ENCODE measurements at places on chromosomes 16 and 17.

- DNase-seq, result no peak
These were observed 726.9 kb downstream of the CDH8 start for GRCh38 chr16:61309386-61309785.

- no peak for DNase-seq
These were observed 5.7 kb upstream of the KRT13 start for GRCh38 chr17:41511116-41511515.

- DNase-seq, result no peak
These were observed 23.3 kb upstream of the SLC12A3 start for GRCh38 chr16:56841659-56842058.

GRCh38 chr16:88505405-88506082, 52.5 kb downstream of the ZFPM1 start:
- peak; percentile 80 for DNase-seq

DNA sequence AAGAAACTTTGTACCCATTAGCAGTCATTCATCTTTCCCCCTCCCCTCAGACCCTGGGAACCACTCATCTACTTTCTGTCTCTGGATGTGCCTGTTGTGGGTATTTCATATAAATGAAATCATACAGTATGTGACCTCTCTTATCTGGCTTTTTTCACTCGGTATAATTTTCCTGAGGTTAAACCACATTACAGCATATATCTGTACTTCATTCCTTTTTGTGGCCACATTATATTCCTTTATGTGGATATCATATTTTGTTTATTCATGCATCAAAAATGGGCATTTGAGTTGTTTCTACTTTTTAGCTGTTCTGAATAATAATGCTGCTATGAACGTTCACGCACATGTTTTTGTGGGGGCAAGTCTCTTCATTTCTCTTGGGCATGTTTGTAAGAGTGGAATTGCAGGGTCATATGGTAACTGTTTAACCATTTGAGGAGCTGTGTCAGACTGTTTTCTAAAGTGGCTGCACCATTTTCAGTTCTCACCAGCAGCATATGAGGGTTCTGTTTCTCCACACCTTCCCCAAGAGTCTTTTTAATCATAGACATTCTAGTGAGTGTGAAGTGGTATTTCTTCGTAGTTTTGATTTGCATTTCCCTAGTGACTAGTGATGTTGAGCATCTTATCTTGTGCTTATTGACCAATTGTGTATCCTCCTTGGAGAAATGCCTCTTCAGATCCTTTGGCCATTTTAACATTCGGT, 3.8 kb downstream of the SNX29 start:
- no peak for DNase-seq

DNA sequence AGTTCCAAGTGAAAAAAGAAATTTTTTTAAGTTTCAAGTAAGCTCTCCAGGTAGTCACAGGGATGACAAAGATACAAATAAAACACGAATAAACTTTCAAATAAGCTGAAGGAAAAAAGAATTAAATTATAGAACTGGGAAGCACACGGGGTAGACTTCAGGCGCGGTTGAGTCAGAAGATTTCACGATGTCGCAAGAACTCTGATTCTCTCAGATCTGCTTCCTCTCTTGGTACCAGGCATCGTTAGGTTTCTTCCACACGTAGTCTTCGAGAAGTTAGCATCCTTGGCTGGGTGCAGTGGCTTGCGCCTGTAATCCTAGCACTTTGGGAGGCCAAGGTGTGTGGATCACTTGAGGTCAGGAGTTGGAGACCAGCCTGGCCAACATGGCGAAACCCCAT, 784.1 kb upstream of the RBFOX1 start:
- DNase-seq, result no peak

DNA sequence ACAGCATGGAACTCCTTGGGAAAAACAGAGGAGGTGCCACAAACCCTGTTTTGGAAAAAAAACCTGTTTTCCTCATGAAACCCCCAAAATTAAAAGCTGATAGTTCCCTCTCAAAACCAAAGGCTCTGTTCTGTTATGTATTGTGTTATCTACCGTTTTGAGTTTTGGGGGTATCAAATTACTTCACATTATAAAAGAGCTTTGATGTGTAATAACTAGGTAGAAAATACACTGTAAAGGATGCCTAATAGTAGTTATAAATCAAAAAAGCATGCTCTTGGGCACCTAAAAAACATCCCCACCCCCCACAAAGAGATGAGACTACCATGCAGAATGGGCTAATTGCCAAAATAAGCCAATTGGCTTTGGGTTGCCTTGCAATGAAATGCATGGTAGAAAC, 30.8 kb downstream of the C16orf54 start:
- no peak for DNase-seq

GRCh38 chr17:74386386-74386785, 19.1 kb downstream of the GPR142 start:
- no peak for DNase-seq

DNA sequence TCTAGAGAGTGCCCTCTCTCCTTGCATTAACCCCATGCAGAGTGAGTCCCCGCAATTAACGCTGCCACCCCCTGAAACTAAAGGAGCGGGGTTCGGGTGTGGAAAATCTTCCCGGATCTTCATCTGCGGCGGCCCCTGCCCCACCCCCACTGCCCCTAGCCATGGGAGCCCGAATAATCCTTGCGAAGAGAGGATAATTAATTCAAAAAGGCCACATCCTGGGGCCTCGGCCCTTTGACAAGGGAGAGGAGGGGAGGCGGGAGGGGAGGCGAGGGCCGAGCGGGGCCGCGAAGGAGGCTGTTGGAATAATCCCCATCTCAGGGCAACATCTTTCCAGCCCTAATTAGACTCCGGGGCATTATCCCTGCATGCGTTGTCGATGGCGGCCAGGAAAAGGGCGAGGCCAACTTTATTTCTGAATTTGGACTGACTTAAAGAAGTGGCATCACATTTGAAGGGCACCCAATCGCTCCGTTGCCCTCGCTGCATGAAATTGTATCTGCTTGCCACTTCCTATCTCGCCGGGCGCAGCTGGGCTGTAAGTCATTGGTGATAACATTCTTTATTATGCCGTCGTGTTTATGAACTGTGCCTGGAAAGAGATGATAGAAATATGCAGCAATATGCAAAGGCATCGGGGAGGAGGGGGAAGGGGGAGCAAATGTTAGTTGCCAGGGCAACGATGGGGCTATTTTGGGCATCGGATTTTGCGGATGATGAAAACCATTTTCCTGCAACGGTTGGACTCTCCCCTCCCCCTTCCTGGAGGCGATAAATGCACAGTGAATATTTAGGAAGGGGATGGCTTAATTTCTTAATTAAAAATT, 387.1 kb upstream of the TNRC6C start:
- no peak for DNase-seq

DNA sequence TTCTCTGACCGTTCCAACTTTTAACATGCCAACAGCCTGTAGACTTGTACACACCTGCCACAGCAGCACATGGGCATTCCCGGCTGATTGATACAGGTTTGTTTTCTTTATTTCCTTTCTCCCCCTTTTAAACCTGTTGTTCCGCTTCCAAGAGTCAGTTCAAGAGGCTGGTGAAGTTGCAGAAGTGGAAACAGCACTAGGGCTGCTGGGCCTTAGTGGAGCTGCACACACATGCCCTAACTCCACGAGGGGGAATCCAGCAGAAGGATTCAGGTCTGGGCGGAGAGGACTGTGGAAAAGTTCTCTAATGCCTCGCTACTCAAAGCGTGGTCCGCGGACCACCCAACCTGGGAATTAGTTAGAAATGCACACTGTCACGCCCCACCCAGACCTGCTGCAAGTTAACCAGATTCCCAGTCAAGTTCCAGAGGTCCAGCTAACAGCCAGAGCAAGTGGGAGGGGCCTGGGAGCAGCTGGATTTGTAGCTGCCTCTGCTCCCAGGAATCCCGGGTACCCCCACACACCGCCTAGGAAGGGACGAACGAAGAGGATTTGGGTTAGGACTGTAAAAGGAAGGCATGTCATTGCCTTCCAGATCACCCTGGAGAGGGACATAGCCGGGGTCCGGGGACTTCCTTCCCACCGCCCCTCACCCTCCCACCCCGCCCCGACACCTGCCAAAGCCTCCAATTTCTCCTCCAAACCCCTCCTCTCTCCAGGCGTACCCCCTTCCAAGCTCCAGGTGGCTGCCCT, 542 bp downstream of the SLC39A11 start:
- no peak for DNase-seq

DNA sequence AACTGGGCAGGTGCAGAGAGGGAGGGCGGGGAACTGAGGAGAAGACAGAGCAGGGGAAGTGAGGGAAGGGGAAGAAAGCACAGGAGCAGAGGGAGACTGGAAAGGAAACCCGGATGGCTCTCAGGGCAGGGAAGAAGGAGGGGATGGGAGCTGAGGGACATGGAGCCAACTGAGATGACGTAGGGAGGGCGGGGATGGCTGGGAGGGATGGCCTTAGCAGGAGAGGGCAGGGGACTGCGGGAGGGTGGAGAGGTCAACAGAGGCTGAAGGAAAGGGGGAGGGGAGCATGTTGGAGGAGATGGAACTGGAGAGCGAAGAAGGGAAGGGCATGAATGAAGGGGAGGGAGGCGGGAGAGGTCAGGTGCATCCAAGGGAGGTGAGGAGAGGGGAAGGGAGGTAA, 81.9 kb downstream of the KCNJ12 start:
- no peak for DNase-seq

DNA sequence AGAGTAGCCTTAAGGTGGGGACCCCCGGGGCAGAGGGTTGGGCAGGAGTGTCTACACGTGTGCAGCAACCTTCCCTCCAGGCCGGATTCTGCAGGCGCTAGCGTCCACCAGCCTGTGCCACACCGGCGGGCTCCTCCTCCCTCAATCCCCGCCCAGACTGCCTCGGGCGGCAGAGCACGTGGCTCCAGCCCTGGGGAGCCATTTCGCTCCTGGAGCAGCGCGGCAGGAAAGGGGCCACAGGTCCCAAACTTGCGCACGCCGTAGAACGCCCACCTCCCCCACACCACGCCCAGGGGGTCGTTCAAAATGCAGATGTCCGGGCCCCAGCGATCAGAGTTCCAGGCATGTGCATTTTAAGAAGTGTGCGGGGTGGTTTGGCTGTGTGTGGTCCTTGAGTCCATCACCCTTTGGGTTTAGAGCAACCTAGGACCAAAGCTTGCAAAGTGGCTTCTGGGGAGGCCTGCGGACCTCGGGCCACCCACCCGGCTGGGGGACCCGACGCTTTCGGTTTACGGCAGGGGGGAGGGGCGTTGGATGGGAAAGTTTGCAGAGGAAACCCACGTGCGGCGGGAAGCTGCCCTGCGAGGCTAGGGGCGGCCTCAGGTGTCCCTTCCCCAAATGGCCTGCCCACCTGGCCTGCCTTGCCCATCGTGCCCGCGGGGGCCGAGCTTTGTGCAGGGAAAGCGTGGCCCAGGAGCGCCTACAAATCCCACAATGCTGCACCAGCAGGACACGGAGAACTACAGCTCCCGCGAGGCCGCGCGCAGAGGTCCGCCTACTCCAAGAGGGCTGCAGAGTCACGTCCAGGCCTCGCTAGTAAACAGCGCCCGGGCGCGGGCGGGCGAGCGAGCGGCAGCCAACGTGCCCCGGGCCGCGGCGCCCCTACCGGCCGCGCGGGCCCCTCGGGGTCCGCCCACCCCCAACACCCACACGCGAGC, 1.4 kb downstream of the TFAP4 start:
- DNase-seq, result peak; percentile 42

DNA sequence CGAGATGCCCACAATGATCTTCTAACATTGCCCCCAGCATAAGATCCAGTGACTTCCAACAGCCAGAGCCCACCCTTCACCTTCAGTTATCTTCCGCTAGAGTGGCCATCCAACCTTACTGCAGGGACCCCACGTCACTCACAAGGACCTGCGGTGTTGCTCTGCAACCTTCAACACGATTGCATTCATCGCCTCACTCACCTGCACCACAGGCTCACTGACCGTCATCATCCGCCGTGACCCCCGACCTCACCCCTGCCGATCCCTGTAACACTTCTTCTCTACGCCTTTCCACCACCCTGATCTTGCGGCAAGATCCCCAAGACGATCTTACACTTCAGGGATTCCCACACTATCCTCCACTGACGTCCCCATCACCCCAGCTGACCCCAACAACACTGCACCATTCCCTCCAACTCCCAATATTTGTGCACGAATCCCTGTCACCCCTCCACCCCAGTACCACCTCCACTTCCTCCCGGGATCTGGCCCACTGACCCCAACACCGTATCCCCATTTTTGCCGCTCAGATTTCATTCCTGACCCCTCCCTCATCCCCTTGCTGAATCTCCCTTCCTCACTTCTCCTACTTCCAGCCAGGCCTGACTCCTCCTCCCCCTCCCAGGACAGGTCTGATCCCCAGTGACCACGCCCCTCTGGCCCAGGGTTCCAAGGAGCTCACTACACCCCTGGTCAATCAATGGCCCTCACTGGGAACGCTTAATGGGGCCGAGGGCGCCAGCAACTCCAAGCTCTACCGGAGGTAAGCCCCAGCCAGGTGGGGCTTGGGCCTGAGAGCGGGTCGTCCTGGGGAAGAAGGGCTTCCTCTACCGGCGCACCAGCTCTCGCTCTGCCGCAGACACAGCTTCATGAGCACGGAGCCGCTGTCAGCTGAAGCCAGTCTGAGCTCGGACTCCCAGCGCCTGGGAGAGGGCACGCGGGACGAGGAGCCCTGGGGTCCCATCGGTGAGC, 7.6 kb downstream of the RUNDC3A start:
- DNase-seq, result no peak

GRCh38 chr17:39573447-39574298, 34.0 kb downstream of the NEUROD2 start:
- DNase-seq, result no peak

GRCh38 chr17:8623591-8623990, 6.9 kb downstream of the MYH10 start:
- DNase-seq, result no peak

DNA sequence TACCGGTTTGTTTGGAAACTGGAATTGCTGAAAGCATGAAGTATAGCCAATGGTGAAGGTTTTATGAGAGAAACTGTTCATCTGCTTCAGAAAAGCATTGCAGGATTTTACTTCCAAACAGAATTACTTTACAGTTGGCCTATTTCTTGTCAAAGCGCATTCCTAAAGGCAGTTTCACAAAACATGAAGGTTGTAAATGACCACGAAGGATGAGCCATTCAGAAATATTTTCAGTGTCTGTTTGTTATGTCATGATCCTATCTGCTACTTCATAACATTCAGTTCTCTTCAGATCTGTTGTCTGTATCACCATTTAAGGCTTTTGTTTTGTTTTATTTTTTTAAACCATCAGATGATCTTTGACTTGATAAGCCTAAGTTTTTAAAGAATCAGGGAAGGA, 45.7 kb downstream of the AATF start:
- no peak for DNase-seq

DNA sequence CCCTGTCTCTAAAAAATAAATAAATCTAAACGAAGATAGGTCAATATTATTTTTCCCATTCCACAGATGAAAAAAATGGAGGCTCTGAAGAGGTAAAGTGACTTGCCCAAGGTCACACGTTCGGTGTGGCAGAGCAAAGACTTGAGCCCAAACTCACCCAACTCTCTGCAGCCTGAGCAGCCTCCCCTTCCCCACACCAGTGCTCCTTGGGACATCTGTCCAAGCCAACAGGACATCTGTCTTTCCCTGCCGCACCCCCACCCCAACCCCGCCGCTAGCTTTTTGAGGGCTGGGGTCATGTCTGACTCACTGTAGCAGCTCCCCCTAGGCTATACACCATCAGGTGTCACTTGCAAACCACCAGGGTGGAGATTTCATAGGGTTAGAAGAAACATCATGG, 5.2 kb upstream of the BEAN1 start:
- DNase-seq, result no peak
